Putamen (tissue), 1 donor: ENCODE measurements at places on chromosomes 3 and 15.

- DNase-seq: no peak
Measured at GRCh38 chr3:166080096-166080495, 242.9 kb upstream of the BCHE start.

DNA sequence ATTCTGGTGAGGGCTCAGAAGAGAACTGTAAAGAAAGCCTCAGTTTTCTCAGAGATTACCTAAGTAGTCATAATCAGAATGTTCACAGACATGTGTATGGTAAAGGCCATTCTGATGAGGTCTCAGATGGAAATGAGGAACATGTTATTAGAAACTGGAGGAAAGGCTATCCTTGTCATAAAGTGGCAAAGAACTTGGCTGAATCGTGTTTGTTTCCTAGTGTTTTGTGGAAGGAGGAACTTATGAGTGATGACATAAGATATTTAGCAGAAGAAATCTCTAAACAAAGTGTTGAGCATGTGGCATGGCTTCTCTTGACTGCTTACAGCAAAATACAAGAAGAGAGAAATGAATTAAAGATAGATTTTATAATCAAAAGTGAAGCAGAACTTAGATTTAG is 12.8 kb upstream of the KLHL40 start:
- no peak for DNase-seq

- no peak for DNase-seq
Measured at GRCh38 chr3:66010348-66010738, 28.4 kb downstream of the MAGI1 start.

GRCh38 chr3:71360180-71360579 is 223.3 kb downstream of the FOXP1 start:
- DNase-seq: no peak

DNA sequence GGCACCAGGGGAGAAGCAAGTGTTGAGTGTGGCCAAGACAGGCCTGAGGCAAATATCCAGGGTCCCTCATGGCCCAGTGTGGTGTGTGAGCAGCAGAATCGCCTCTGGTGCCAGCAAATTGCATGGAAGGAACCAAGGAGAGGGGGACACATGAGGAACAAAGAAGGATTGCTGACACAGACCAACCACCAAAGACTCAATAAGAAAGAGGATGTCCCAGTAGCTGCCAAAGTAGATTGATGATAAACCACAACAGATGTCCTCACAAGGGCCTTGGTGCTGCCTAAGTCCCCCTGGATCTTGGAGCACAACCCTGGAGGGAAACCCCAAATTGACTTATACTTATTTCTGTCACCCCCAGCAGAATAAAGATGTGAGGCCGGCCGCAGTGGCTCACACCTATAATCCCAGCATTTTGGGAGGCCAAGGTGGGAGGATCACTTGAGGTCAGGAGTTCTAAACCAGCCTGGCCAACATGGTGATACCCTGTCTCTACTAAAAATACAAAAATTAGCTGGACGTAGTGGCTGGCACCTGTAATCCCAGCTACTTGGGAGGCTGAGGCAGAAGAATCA is 10.6 kb downstream of the SRGAP3 start:
- no peak for DNase-seq

DNA sequence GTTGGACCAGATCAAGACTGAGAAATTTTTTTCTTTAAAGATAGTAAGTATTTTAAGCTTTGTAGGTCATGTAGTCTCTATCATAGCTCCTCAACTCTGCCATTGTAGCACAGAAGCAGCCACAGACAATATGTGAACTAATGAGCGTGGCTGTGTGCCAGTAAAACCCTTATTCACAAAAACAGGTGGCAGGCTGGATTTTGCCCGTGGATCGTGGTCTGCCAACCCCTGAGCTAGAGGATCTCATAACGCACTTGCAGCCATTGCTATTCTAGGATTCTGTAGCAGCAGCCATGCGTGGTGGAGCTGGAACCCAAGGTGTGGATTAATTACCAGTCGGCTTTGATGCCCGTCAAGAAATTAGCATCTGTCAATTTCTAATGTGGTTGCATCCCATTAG is 68.7 kb upstream of the PLXNA1 start:
- no peak for DNase-seq

GRCh38 chr3:126750756-126751121 is 46.7 kb downstream of the CHCHD6 start:
- no peak for DNase-seq

- DNase-seq: no peak
Measured at GRCh38 chr15:49688135-49688790, 67.4 kb downstream of the DTWD1 start.

DNA sequence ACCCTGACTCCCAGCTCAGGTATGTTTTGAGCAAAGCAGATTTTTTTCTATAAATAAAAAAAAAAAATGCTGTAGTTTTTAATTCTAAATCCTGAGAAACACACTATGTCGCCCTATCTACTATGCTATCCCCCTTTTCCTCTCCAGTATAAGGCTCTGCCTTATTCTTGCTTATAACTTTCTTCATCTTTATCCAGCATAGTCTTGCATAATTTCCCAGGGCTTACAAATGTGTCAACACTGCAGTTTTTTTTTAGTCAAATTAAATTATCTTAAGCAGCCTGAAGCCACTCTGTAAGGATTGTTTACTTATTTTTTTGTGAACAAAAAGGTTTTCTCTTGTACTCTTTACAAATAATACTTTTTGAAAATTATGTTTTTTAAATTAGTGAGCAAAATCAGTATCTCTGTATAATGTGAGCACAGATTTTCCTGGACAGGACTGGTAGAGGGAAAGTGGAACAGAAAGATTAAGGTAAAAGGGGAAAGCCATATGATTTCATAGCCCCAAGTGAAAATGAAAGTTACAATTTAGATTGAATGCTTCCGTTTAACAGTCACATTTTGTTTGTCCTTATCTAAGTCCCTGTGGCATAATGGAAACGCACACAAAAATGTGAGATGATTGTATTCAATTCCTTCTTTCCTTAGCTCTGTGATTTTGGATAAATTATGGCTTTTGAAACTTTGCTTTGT is 5.6 kb upstream of the PYDC2 start:
- no peak for DNase-seq

- DNase-seq: no peak
Measured at GRCh38 chr3:133360476-133360875, 39.4 kb upstream of the BFSP2 start.

DNA sequence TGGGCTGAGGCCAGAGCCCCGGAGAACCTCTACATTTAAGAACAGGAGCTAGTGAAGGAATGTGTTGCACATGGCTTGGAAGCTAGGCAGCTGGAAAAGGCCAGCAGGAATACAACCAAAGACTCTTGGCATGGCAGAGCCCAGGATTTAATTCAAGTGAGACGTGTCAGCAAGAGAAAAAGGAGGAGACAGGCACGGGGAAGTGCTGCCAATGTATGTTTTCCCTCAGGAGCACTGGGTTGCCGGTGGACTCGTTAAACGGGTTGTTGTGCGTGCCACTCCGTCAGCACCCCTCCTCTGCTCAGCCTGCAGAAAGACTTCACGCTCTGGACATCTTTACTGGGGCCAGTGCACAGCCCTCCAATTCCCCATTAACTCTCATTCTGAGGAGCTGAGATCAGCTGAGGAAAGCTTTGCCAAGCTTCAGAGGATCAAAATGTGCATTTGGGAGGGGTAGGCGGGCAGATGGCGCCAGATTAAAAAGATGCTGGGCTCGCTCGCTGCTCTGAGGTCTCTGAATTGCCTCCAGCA is 103.7 kb downstream of the PDZRN3 start:
- peak; percentile 37 for DNase-seq

- DNase-seq: no peak
Measured at GRCh38 chr15:62902821-62903220, 139.7 kb upstream of the TPM1 start.

- DNase-seq: no peak
Measured at GRCh38 chr3:126446791-126447190, 28.9 kb downstream of the ZXDC start.

DNA sequence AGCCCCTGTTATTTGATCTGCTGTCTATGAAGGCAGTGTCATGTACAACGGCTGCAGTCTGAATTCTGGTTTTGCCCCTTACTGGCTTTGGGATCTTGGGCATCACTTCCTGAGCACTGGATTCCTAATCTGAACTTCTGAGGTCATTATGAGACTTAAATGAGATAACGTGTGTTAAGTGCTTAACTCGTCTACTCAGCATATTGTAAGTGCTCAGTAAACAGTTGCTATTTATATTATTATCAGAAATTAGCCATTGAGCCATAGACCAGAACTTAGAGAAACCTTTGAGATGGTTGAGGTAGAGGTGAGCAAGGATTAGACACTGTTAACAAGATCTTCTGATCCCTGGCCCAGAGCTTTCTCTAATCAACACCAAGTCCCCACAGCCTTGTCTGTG is 284.1 kb upstream of the ONECUT1 start:
- DNase-seq: no peak

- no peak for DNase-seq
Measured at GRCh38 chr15:76799760-76800159, 105.4 kb downstream of the SCAPER start.
